CD14-positive monocyte (primary cell): ENCODE measurements at places on chromosomes 5 and 9. TPM values are rescaled to one million over a fixed set of nuclear protein-coding genes. Genes with fewer than 3 reads are reported as not detected.

SGCD gene
- not detected for polyA plus RNA-seq

DNA sequence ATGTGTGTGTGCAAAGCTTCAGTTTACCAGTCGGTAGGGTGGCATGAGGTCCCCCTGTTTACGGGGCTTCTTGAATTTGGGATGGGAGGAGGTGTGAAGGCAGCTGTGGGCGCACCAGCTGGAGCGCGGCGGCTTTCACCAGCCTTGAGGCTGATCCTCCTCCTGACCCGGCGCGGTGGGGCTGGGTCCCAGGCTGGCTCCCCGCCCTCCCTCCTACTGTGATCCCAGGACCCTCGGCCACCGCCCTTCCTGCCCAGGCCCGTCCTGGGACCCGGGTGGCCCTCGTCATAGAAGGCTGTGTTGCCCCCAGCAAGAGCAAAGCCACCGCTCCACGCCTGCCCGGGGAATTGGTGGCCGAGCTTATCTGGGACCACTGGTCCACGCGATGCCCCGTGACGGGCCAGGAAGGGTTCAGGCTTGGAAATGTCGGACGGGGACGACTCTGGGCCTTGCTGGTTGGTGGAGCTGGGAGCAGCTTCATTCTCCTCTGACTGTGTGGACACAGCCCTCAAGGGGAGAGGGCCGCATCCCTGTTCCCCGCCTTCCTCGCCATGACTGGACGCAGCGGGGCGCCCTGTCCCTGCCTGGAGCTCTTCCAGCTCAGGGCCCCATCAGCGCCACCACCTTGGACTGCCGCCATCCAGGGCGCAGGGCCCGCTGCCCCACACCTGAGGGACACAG lies 271.1 kb upstream of the IRX1 start:
- no peaks in the 10 kb centered on the region for H3K27me3 ChIP-seq
- H3K4me1 ChIP-seq = no peaks in the 10 kb centered on the region
- H3K36me3 ChIP-seq = no peaks in the 10 kb centered on the region

PDE6A gene
- polyA plus RNA-seq = not detected

GRCh38 chr9:116656501-116656971 lies 30.6 kb upstream of the TRIM32 start:
- DNase-seq = no peak
- no peaks in the 10 kb centered on the region for H3K4me1 ChIP-seq
- no peak overlapping the region for H3K4me3 ChIP-seq
- no peaks in the 10 kb centered on the region for H3K36me3 ChIP-seq
- H3K27me3 ChIP-seq = no peaks in the 10 kb centered on the region

SYK gene
- polyA plus RNA-seq = 186 TPM

DNA sequence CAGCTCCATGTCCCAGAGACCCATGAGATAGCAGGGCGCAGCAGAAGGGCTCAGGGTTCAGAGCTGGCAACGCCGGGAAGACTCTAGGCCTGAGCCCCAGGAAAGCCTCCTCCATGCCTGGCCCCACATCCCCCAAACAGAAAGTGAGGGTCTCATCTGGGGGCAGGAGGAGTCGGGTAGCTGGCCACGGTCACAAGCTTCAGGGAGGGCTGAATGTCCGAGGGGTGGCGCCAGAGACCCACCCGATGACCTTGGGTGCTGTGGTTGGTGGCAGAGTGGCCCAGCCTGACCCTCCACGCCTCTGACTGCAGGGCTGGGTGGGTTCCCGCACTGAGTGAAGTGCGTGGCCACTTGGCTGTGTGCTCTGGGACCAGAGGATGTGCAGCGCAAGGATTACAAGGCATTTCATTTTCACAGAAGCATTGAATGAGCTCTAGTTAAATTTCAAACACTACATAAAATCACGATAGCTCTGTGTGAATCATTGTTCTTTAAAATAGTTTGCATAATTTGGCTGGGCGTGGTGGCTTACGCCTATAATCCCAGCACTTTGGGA lies 3.0 kb downstream of the C8G start:
- no peak overlapping the region for H3K4me3 ChIP-seq
- no peaks in the 10 kb centered on the region for H3K27me3 ChIP-seq
- H3K27ac ChIP-seq = no peak overlapping the region
- H3K4me1 ChIP-seq = peaks cover 24% of the 10 kb centered on the region
- DNase-seq = peak; percentile 22

IRX1 gene
- polyA plus RNA-seq = not detected in 2 replicates

GRCh38 chr9:131278702-131279111 lies 2.4 kb upstream of the FAM78A start:
- H3K27me3 ChIP-seq = peaks cover 7% of the 10 kb centered on the region
- H3K4me1 ChIP-seq = peaks cover 45% of the 10 kb centered on the region
- no peak for DNase-seq
- no peaks in the 10 kb centered on the region for H3K36me3 ChIP-seq
- peak overlapping the region; percentile 94 for H3K4me3 ChIP-seq

F2RL1 gene
- 11.4 TPM for polyA plus RNA-seq

DNA sequence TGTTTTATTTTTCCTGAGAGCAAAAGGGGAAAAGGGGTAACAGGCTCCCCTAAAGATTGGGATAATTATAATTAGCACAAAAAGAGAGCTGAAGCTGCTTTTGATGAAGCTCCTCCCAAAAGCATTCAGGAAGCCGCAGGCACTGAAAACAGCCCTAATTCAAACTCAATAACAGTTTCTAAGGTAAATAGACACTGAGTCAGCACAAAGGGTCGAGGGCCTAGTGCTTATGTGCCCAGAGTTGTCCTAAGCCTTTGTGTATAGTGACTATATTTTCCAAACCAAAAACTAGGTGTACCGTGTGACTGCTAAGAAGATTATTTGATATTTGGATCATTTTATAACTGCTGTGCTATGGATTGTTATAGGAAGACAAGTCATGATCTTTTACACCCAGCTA lies 67.7 kb downstream of the HMHB1 start:
- no peak for DNase-seq
- H3K4me1 ChIP-seq = no peaks in the 10 kb centered on the region
- no peak overlapping the region for H3K4me3 ChIP-seq
- H3K27ac ChIP-seq = no peak overlapping the region
- no peaks in the 10 kb centered on the region for H3K36me3 ChIP-seq

DNA sequence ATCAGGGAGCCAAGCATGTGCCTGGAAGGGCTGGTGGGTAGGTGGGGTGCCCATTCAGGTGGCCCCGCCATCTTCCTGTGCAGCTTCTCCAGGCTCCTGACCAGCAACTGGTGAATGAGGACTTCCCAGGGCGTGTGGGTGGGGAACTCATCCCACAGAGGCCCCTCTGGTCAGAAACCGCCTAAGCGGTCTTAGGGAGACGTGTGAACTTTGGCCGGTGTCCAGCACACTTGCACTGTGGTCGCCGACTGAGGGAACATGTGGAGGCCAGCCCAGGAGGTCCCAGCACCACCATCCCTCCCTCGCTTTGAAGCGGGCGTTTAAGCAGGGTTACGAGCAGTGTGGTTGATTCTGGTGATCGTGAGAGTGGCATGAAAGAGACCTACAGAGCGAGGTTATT lies 77.8 kb downstream of the MVB12B start:
- H3K4me1 ChIP-seq = peaks cover 14% of the 10 kb centered on the region
- H3K27ac ChIP-seq = no peak overlapping the region
- no peaks in the 10 kb centered on the region for H3K36me3 ChIP-seq
- no peak for DNase-seq
- no peaks in the 10 kb centered on the region for H3K27me3 ChIP-seq
- H3K4me3 ChIP-seq = no peak overlapping the region

DNA sequence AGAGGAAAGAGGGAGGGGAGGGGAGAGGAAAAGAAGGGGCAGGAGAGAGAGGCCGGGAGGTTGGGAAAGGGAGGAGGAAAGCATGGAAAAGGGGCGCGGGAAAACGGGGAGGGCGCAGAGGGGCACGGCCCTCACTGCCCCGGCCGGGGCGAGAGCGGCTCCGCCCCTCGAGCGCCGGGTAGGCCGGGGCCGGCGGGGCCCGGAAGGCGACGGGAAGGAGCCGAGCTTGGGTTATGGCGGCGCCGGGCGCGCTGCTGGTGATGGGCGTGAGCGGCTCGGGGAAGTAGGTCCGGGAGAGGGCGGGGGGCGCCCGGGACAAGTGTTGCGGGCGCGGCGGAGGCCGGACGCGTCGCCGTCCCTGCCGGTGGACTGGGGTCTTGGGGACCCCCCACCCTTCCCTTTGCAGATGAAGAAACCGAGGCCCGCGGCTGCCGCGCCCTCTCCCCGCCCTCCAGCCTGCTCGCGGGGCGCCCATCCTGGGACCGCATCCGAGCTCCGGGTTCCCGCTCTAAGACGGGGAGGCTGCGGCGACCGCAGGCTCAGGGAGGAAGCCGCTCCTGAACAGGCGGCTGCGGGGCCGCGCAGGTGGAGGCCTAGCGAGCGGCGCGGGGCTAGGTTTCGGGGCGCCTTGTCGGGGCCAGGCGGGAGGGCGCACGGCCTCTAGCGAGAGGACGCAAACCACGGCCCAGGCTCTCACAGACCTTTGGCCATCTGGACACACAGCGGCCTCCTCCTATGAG lies at the start of gene IDNK:
TSS of gene IDNK (plus strand) at position 205 of the 740 bp plus-strand sequence. CDS start at position 234, 29 bp downstream.
- H3K27ac ChIP-seq = peak within 1 kb of the TSS; percentile 88
- peak within 1 kb of the TSS; percentile 90 for H3K4me3 ChIP-seq
- H3K4me1 ChIP-seq = peaks cover 11% of the 10 kb centered on the region
- no peaks in the 10 kb centered on the region for H3K27me3 ChIP-seq
- peaks cover 12% of the 10 kb centered on the region for H3K36me3 ChIP-seq

PLPPR1 gene
- polyA plus RNA-seq = not detected in 2 replicates
